ENCODE measurements at places on chromosomes 3 and 15.
A peak's percentile ranks its signal among the peaks of the same experiment; 100 is the strongest.

GRCh38 chr15:83571820-83572707 lies 81.9 kb upstream of the ADAMTSL3 start:
- no peak overlapping the region for H3K4me3 ChIP-seq
- no peaks in the 10 kb centered on the region for H3K27me3 ChIP-seq
- no peaks in the 10 kb centered on the region for H3K4me1 ChIP-seq
- H3K36me3 ChIP-seq: no peaks in the 10 kb centered on the region
- H3K27ac ChIP-seq: no peak overlapping the region

DNA sequence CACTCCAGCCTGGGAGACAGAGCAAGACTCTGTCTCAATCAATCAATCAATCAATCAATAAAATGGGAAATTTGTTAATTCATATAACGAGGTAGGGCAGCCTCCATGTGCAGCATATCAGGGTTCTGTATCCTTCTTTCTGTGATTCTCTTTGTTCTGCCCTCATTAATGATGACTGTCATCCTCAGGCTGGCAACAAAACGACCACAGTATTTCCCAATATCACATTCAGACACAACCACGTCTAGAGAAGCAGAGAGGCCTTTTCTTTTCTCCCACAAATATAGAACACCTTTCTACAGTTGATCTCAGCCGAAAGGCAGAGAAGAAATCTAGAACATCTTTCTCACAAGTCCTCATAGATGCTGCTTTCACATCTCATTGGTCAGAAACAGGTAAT lies 11.2 kb downstream of the CEP19 start:
- H3K27ac ChIP-seq: no peak overlapping the region
- H3K36me3 ChIP-seq: no peaks in the 10 kb centered on the region
- DNase-seq: no peak
- H3K4me1 ChIP-seq: peaks cover 6% of the 10 kb centered on the region
- no peaks in the 10 kb centered on the region for H3K27me3 ChIP-seq

DNA sequence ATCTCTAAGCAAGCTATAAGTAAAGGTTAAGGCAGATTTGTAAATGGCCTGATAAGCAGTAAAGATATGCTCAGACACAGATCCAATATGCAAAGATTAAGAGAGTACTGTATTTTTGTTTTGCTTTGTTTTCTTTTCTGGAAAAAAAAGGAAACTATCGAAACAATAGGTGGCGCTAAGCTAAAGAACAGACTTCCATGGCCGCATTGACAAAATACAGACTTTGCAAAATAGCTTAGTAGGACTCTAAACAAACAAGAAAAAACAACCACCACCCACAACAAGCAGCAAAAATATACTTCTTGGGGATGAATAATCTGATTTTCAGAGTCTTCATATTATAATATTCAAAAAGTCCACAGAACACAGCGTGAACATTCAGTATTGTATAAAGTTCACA lies 758.4 kb upstream of the ROBO1 start:
- peak; percentile 42 for DNase-seq
- no peak overlapping the region for H3K4me3 ChIP-seq
- no peaks in the 10 kb centered on the region for H3K36me3 ChIP-seq
- no peak overlapping the region for H3K27ac ChIP-seq
- no peaks in the 10 kb centered on the region for H3K27me3 ChIP-seq

- no peaks in the 10 kb centered on the region for H3K27me3 ChIP-seq
- H3K36me3 ChIP-seq: peaks cover 4% of the 10 kb centered on the region
- peaks cover 19% of the 10 kb centered on the region for H3K4me1 ChIP-seq
- no peak overlapping the region for H3K27ac ChIP-seq
- DNase-seq: peak; percentile 45
- peak overlapping the region; percentile 97 for H3K4me3 ChIP-seq
Measured at GRCh38 chr3:125375950-125376679, 990 bp upstream of the ZNF148 start.

- no peaks in the 10 kb centered on the region for H3K27me3 ChIP-seq
- no peak overlapping the region for H3K4me3 ChIP-seq
- H3K4me1 ChIP-seq: peaks cover 7% of the 10 kb centered on the region
Measured at GRCh38 chr15:57356178-57356577, 20.1 kb upstream of the CGNL1 start.
